ENCODE measurements at places on chromosomes 7 and 10. TPM values are rescaled to one million over a fixed set of nuclear protein-coding genes. Genes with fewer than 3 reads are reported as not detected.

ZDHHC6 gene
- 29.0 TPM for total RNA-seq

ZNF92 gene
- total RNA-seq, result 4.3 TPM

SYT15B gene
- total RNA-seq, result 2.7 TPM

CLRN3 gene
- total RNA-seq, result not detected

KRIT1 gene
- 29.5 TPM for total RNA-seq

LAMB4 gene
- 0.14 TPM for total RNA-seq

ANXA11 gene
- total RNA-seq, result 142 TPM

CHAT gene
- total RNA-seq, result not detected

ABCB1 gene
- 0.29 TPM for total RNA-seq

TMEM178B gene
- 1.6 TPM for total RNA-seq

OR2A42 gene
- total RNA-seq, result not detected

CNTNAP2 gene
- total RNA-seq, result not detected

SP4 gene
- 0.87 TPM for total RNA-seq

ASNS gene
- 68.2 TPM for total RNA-seq

FAM25C gene
- not detected for total RNA-seq

NHLRC2 gene
- 7.4 TPM for total RNA-seq

TMEM26 gene
- 0.07 TPM for total RNA-seq

HMX2 gene
- 0.13 TPM for total RNA-seq

PON1 gene
- 0.94 TPM for total RNA-seq

TCAF1 gene
- 14.1 TPM for total RNA-seq

CYP2C8 gene
- total RNA-seq, result not detected

ELN gene
- total RNA-seq, result 0.08 TPM

COL17A1 gene
- total RNA-seq, result 2.7 TPM

RBP4 gene
- 8.8 TPM for total RNA-seq

ZPBP gene
- total RNA-seq, result not detected

SLC13A1 gene
- not detected for total RNA-seq

CALML3 gene
- not detected for total RNA-seq

MYOZ1 gene
- total RNA-seq, result not detected

PROSER2 gene
- total RNA-seq, result 39.4 TPM

FAM25G gene
- not detected for total RNA-seq

PRLHR gene
- total RNA-seq, result not detected

EXOC4 gene
- total RNA-seq, result 21.4 TPM

SLC37A3 gene
- 29.0 TPM for total RNA-seq
